ENCODE measurements at places on chromosomes 4 and X. TPM values are rescaled to one million over a fixed set of nuclear protein-coding genes. Genes with fewer than 3 reads are reported as not detected.

GRCh38 chrX:13685126-13685763, 3.7 kb upstream of the RAB9A start:
- H3K4me3 ChIP-seq = no peak overlapping the region
- peaks cover 6% of the 10 kb centered on the region for H3K36me3 ChIP-seq
- H3K27me3 ChIP-seq = no peaks in the 10 kb centered on the region
- H3K27ac ChIP-seq = no peak overlapping the region
- peaks cover 36% of the 10 kb centered on the region for H3K4me1 ChIP-seq

DNA sequence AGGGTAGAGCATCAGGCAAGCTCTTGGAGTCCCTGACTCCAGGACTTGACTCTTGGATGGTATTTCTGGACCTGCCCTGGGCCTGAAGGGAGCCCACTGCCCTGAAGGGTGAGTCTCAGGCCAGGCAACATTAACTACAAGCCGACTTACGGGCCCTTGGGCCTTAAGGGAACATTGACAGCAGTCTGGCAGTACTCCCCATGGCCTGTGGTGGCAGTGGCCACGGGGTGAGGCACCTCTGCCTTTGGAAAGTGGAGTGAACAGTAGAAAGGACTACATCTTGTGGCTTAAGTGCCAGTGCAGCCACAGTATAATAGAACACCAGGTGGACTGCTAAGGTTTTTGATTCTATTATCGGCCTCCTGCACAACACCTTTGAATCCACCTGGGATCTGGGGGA, 36.3 kb downstream of the SH3BGRL start:
- H3K27ac ChIP-seq = no peak overlapping the region
- H3K4me3 ChIP-seq = no peak overlapping the region
- DNase-seq = no peak
- peaks cover 3% of the 10 kb centered on the region for H3K4me1 ChIP-seq
- H3K36me3 ChIP-seq = peaks cover 47% of the 10 kb centered on the region

NSUN7 gene
- total RNA-seq = 0.19 TPM

KDR gene
- total RNA-seq = not detected

Measured in activated naive CD4-positive, alpha-beta T cell treated with anti-CD3 and anti-CD28 coated beads for 36 hours (primary cell).